ENCODE measurements at places on chromosomes 5 and 9.

DNA sequence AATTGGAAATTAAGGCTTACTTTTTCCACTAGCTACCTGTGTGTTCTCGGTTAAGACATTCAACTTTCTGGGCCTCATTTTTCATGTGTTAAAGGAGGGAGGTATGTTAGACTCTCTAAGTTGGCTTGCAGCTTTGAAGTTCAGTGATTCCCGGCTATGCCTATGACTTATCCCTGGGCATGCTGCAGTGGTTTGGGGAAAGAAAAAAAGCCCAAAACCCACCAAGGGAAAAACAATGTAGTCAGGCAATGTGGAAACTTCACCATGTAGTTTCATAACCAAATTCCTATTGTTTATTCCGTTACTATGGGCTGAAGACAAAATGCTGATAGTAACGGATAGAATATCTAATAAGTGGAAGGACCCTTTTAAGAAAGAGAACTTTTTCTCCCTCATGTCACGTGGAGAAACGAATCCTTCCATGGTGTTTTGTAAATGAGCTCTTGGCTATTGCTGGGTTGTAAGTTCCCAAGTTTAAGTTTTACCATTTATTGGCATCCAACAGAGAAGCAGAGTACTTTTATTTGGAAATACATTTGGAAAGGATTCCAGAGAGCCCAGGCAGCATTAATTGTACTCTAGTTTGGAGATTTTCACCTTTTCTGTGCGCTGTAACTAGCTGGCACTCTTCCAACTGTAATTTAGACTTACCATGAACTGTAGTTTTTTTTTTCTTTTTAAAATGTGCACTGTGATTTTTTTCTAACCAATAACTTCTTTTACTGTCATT lies 84.9 kb upstream of the MPDZ start:
- no peak for DNase-seq

GRCh38 chr9:26308328-26308727 lies 584.3 kb downstream of the CAAP1 start:
- DNase-seq, result no peak

GRCh38 chr5:79436821-79437220 lies 77.1 kb downstream of the HOMER1 start:
- DNase-seq, result no peak

DNA sequence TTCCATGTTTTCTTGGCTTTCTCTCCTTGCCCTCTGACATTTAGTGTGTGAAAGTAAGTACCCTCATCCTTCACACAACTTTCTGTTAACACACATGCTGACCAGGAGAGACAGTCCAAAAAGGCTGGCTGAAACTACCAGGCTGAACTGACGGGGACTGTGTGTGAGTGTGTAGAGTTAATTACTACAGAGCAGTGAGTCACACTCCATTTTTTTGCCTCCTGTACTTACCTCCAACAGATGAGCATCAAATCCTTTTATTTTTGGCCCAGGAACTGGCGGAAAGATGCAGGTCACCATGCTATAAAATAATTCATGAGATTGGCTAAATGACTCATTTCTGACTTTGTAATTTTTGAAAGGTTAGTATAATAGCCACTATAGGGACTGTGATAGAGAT lies 20.2 kb upstream of the AGXT2 start:
- DNase-seq, result no peak

GRCh38 chr5:61425918-61426317 lies 93.9 kb downstream of the ZSWIM6 start:
- no peak for DNase-seq

DNA sequence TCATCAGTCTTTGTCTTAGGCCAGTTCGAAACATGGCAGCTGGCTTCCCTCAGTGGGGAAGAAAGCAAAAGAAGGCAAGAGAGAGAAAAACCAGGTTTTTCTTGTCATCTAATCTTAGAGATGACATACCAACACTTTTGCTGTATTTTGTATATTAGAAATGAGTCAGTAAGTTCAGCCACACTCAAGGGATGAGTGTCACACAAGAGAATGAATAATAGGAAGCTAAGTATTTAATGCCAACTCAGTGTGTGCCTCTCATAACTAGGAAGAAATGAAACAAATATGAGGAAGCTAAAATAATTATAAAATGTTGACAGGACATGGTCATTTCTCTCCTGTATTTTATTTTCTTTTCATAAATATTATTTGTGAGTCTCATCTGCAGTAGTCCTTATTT lies 65.3 kb downstream of the CDH12 start:
- no peak for DNase-seq

DNA sequence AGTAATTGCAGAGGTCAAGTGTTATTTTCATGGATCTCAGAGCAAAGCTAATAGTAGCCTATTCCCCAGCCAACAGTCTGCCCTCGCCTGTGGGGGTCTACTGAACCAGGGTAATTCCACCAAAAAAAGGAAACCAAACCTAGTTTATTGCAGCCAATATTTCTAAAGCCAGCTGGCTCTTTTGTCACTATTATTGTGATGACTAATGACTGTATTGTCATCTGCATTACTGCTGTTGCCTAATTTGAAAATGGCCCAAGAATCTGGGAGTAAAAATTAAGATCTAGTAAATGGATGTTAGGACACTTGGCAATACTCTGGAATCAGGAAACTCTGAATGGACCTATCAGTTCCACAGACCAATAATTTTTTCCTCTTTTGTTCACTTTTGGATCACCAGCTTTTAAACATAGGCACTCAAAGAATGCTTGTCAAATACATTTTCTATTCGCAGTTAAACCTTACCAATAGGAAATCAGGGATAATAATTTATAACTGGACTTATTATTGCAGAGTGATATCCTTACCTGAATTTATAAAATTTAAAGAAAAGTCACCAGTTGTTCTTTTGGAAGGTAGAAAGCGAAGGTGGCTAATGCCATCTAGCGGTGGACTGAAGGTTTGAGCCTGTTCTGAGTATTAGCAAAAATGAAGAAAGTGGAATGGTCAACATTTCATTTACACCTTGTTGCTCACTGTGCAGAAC lies 69.2 kb downstream of the SYK start:
- peak; percentile 20 for DNase-seq

- no peak for DNase-seq
Observed at GRCh38 chr9:35619800-35620158, 1.6 kb upstream of the CD72 start.

GRCh38 chr5:148005788-148006520 lies 57.8 kb upstream of the SPINK5 start:
- DNase-seq, result no peak

- DNase-seq, result no peak
Observed at GRCh38 chr5:170386743-170387395, 2.3 kb downstream of the KCNMB1 start.

DNA sequence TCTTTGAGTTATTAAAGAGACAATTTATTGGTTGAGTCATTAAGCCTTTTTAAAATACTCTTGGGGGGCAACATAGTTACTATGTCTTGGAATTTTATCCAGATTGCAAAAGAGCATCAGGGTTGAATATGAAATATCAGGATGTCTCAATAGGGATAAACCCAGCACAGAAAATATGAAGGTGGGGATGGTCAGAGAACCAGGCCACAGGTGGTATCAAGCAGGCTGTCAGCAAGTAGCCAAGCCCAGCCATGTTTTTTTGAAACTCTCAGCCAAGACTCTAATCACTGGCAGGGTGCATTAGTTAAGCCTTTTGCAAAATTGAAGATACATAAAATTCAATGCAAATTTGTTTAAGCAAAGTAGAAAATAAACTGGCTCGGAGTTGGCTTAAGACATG lies 468.9 kb downstream of the DTWD2 start:
- DNase-seq, result no peak
